Stomach (tissue), 19 donors: ENCODE measurements at places on chromosomes 5 and 9. TPM values are rescaled to one million over a fixed set of nuclear protein-coding genes. Genes with fewer than 3 reads are reported as not detected.

SLC23A1 gene
- not detected for total RNA-seq

TPPP gene
- total RNA-seq, result 2.9 TPM

PCDHB10 gene
- total RNA-seq, result 18.3 TPM

TMEM174 gene
- total RNA-seq, result not detected

PHF24 gene
- total RNA-seq, result 0.92 TPM

SLC34A3 gene
- total RNA-seq, result not detected

PTGER4 gene
- total RNA-seq, result 18.4 TPM

AGXT2 gene
- total RNA-seq, result not detected

GRM6 gene
- not detected for total RNA-seq

CARD9 gene
- 1.3 TPM for total RNA-seq

DNA sequence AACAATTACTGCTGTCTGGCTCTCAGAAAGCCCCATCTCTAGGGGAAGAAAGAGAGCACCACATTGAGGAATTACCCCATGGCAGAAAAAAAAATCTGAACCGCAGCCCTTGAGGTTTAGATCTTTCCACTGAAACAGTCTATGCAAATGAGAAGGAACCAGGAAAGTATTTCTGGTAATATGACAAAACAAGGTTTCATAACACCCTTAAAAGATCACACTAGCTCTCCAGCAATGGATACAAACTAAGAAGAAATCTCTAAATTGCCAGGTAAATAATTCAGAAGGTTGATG lies 427.1 kb downstream of the PRELID2 start:
- no peak overlapping the region for H3K4me3 ChIP-seq
- no peak for DNase-seq
- H3K27ac ChIP-seq, result no peak overlapping the region
- H3K27me3 ChIP-seq, result no peaks in the 10 kb centered on the region
- no peaks in the 10 kb centered on the region for H3K36me3 ChIP-seq
- no peaks in the 10 kb centered on the region for H3K4me1 ChIP-seq

- no peaks in the 10 kb centered on the region for H3K27me3 ChIP-seq
- no peak overlapping the region for H3K27ac ChIP-seq
- no peak for DNase-seq
- H3K4me3 ChIP-seq, result no peak overlapping the region
Observed at GRCh38 chr9:128528445-128529160, 23.8 kb upstream of the SPTAN1 start.

GRCh38 chr5:177472460-177473442 lies 683 bp downstream of the DBN1 start:
- H3K4me3 ChIP-seq, result peak overlapping the region; percentile 79
- peak; percentile 89 for DNase-seq
- peaks cover 6% of the 10 kb centered on the region for H3K36me3 ChIP-seq
- peaks cover 39% of the 10 kb centered on the region for H3K4me1 ChIP-seq
- no peaks in the 10 kb centered on the region for H3K27me3 ChIP-seq
- H3K27ac ChIP-seq, result peak overlapping the region; percentile 65

DNA sequence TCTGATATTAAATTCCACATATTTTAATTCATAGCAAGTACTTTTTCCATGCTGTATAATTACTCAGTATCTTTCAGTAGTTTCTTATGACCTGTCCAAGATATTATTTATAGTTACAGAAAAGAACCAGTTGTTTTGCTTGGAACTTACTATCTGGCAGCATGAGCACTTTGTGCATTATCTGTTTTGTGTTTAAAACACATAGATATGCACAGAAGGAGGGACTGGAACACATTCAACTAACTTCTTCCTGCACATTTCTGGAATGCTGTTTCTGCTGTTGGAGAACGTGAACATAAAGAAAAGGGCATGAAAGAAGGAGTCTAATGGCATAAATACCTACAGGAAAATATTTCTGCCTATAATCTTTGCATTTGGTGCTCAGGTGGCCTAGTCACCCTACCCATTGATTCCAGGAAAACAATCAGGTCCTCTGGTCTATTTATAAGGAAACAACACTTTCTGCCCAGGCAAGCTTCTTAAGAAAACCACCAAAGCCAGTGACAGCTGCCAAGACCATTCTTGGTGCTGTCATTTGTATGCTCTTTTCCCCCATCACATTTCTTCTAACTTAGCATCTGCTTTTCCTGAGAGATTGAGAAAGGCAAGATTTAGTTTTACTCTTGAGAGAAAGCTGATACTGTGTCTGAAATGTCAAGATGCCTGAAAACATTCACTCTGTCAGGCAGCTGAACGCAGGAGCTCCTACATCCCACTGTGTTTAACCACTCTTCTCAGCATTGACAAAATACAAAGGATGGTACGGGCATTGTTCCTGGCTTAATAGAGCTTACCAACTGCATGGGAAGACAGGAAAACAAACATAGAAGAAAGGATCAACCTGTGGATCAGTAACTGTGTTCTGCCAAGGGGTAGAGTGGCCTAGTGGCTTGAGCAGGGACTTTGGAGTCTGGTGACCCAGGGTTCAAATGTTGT lies 40.3 kb downstream of the RAB3C start:
- no peaks in the 10 kb centered on the region for H3K36me3 ChIP-seq
- peak; percentile 25 for DNase-seq
- no peak overlapping the region for H3K4me3 ChIP-seq
- H3K27ac ChIP-seq, result no peak overlapping the region

DNA sequence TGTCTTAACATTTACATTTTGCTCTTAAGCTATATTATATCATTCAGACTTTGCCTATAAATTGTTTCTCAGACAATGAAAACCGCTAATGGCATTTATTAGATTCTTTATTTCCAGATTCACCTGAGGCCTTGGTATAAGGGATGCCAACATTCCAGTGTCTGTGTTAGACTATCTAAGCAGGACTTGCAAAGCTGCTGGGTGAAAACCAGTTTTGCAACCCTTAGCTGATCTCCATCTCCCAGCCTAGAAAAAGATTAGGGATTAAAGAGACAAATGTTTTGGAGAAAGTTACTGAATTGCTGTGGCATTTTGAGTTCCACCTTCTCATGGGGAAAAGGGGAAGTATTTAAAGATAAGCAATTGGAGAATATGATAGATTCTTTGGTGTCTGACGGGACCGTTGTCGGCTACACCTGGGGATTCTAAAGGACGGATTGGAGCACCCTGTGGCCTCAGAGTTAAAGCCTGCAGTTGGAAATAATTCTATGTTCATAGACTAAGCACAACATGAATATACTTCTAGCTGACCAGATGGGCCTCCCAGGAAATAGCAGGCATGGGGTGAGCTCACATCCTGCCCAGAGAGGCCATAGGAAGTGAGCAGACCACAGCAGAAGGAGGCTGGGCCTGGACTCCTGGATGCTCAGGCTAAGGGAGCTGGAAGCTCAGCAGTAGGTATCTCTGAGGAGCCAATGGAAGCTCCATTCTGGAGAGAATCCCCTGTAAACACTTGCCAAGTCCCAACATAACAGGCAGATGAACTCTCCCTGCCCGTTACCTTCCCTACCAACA lies 21.8 kb downstream of the ENTREP1 start:
- H3K4me1 ChIP-seq, result peaks cover 19% of the 10 kb centered on the region
- H3K27me3 ChIP-seq, result no peaks in the 10 kb centered on the region
- peak overlapping the region; percentile 51 for H3K27ac ChIP-seq
- no peaks in the 10 kb centered on the region for H3K36me3 ChIP-seq

DNA sequence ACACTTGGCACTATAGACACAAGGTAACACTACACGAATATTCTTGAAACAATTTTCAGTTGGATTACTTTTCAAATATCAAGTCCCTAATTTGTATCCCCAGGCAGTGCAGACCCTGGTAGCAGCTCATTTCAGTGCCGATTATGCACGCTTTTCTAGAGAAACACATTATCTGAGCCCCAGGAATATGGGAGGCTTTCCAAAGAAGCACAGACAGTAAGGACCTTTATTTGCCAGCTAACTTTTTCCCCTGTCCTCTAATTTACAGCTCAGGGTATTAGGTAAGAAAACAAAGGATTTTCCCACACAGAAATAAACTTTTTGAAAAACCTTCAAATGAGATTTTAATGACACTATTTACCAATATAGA lies 852.3 kb upstream of the DMAC1 start:
- H3K27ac ChIP-seq, result no peak overlapping the region
- DNase-seq, result no peak
- no peak overlapping the region for H3K4me3 ChIP-seq
- H3K27me3 ChIP-seq, result no peaks in the 10 kb centered on the region
- H3K4me1 ChIP-seq, result no peaks in the 10 kb centered on the region

- DNase-seq, result no peak
- no peaks in the 10 kb centered on the region for H3K27me3 ChIP-seq
- no peaks in the 10 kb centered on the region for H3K4me1 ChIP-seq
- H3K36me3 ChIP-seq, result peaks cover 12% of the 10 kb centered on the region
- no peak overlapping the region for H3K4me3 ChIP-seq
- H3K27ac ChIP-seq, result no peak overlapping the region
Observed at GRCh38 chr9:20783057-20784038, 99.3 kb downstream of the FOCAD start.

GRCh38 chr9:132909311-132909710 lies 30.6 kb downstream of the SPACA9 start:
- H3K4me3 ChIP-seq, result no peak overlapping the region
- H3K4me1 ChIP-seq, result no peaks in the 10 kb centered on the region
- DNase-seq, result no peak
- no peak overlapping the region for H3K27ac ChIP-seq

GRCh38 chr9:9492506-9492905 lies 1120.3 kb downstream of the PTPRD start:
- H3K27ac ChIP-seq, result no peak overlapping the region
- DNase-seq, result no peak
- no peaks in the 10 kb centered on the region for H3K36me3 ChIP-seq
- H3K27me3 ChIP-seq, result no peaks in the 10 kb centered on the region
- H3K4me3 ChIP-seq, result no peak overlapping the region

GRCh38 chr5:141040093-141040770 lies 10.9 kb upstream of the PCDHB1 start:
- H3K27ac ChIP-seq, result peak overlapping the region; percentile 66
- H3K4me1 ChIP-seq, result peaks cover 20% of the 10 kb centered on the region
- DNase-seq, result no peak
- H3K36me3 ChIP-seq, result no peaks in the 10 kb centered on the region
- peaks cover 3% of the 10 kb centered on the region for H3K27me3 ChIP-seq
- peak overlapping the region; percentile 35 for H3K4me3 ChIP-seq
